COR-L47 (cell line): ENCODE measurements at places on chromosomes 1 and 21.

DNA sequence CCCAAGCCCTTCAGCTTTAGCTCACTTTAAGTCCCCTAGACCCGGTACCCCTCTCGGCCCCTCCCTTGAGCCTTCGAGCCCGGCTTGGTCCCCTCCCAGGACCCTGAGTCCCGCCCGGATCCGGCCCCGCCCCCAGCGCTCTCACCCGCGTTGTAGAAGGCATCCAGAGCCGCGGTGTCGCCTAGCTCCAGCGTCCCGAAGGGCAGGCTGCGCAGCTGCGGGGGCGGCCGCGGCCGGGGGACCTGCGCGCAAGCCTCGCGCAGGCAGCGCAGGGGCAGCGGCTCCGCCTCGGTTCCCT, 699 bp downstream of the MAP3K6 start:
- DNase-seq = peak; percentile 49

DNA sequence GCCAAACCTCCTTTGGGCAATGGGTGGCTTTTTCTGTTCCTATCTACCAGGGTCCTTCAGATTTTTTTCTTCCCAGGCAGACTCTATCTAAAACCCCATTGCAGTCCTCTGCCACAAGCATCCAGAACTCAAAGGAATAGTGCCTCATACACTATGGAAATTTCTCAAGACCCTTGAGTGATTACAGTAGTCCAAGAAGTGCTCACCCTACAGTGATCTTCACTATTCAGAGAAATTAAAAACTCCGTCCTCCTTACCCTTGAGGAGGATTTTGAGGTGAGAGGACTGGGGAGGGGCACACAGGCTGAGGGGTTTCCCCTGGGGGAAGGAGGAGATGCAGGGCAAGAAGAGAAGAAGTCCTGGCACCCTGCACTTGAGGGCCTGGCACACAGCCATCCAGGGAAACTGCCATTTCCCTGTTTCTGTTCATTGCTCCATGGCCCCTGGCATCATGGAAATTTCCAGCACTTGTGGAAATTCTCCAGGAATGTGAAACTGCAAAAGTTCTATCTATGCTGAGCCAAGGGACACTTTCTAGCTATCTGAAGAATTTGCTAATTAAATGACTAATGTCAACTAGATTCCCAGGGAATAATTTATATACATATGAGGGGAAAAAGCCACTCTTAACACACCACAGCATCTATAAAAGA, 102.5 kb upstream of the ATP1B1 start:
- no peak for DNase-seq

GRCh38 chr1:45643978-45644377, 20.1 kb upstream of the CCDC17 start:
- DNase-seq = no peak

DNA sequence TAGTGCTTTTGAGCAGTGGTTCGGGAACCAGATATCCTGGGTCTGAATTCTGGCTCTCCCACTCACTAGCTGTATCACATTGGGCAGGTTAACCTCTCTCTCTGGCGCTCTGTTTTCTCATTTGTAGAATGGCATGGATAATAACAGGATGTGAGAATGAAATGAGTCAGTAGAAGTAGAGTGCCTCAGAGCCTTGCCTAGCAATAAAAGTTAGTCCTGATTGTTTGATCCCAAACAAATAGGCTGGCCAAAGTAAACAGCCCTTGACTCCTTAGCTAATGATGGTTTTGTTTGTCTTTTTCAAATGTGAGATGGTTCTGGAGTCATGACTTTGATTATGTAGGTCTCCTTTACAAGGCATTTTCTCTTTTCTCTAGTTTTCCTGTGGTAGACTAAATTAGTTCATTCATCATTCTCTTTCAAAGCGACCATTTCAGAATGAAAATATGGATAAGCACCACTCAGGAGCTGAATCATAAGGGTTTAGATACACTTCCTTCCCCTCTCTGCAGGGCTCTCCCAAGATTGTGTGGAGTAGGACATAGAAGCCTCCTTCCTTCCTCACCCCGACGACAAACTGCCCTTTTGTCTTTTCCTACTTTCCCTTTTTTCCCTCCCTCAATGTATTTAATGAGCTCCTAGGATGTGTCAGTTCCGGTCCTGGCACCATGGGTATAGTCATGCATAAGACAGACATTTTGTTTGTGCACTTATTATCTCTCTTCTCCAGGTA, 23.1 kb downstream of the KIAA0040 start:
- no peak for DNase-seq

- no peak for DNase-seq
Measured at GRCh38 chr1:90474158-90474557, 242.9 kb downstream of the BARHL2 start.

GRCh38 chr1:16946646-16947045, 24.9 kb downstream of the CROCC start:
- no peak for DNase-seq

GRCh38 chr1:66296951-66297350, 237.0 kb upstream of the SGIP1 start:
- no peak for DNase-seq

DNA sequence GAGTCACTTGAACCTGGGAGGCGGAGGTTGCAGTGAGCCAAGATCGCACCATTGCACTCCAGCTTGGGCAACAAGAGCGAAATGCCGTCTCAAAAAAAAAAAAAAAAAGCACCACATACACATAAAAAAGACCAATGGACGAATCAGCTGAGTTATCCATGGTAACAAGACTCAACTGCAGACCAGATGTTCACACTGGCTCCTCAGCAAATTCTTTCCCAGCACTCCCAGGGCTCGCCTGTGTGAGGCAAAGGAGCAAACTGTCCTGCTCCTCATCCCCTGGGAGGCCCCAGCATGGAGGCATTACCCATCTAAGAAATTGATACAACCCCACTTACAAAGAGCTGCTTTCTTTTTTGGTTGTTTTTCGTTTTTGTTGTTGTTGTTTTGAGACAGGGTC, 3.1 kb downstream of the TMEM234 start:
- DNase-seq = no peak

- DNase-seq = no peak
Measured at GRCh38 chr1:21305155-21305899, 15.1 kb upstream of the ECE1 start.

GRCh38 chr1:203643213-203644045, 16.8 kb downstream of the ATP2B4 start:
- no peak for DNase-seq

- no peak for DNase-seq
Measured at GRCh38 chr1:193971595-193971994, 785.2 kb upstream of the B3GALT2 start.

GRCh38 chr1:234970401-234970730, 158.3 kb downstream of the TOMM20 start:
- DNase-seq = no peak

GRCh38 chr1:10679496-10680220, 116.8 kb downstream of the CASZ1 start:
- peak; percentile 77 for DNase-seq

DNA sequence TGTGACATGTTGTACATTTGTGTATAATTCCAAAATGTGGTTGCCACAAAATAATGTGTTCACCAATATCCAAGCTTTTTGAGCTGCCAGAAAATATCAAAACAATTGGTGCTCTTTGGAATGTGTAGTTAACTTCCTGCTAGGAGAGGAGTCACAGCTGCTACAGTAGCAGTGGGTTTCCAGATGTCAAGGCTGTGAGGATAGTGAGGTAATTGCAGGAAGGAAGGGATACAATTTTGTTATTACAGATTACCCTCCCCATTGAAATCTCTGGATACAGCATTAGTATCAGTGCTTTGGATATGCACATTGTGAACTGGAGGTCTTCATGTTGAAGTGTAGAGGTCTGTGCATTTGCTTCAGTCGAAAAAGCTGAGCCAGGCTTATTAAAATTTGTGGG, 253.2 kb downstream of the PTPRC start:
- peak; percentile 11 for DNase-seq

DNA sequence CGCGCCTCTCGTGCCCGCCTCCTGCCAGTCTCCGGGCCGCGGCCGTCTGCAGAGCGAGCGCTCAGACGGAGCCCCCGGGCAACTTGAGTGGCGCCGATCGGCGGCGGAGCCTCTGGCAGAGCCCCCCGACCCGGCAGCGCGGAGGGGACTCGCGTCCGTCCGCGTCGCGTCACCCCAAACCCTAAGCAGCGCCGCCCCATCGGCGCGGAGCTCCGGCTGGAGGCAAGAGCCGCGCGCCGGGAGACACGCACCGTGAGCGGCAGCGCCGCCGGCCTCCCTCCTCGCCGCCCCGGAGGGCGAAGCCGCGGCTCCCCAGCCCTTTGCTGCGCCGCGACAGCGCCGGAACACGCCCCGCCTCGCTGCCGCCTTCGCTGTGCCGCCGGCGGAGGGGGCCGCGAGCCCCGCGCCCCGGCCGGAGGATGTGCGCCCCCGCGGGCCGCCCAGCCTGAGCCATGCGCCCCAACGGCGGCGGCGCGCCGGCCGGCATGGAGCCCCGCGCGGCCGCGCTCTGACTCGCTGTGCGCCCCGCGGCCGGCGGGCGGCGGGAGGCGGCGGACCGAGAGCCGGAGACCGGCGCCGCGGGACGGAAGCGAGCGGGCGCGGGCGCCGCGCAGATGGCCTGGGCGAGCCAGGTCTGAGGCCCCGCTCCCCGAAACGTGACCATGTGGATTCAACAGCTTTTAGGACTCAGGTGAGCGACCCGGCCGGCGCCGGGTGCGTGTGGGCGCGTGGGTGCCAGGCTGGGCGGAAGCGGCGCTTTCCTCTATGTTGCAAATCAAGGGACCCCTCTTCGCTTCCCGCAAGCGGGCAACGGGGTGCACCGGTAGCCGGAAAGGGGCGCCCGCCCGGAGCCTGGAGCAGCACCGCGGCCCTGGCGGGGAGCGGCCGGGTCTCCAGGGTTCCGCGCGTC, 610 bp downstream of the AJAP1 start:
- no peak for DNase-seq

GRCh38 chr1:90200646-90201205, 205.8 kb downstream of the ZNF326 start:
- no peak for DNase-seq

GRCh38 chr1:233138788-233139585, 156.5 kb downstream of the PCNX2 start:
- DNase-seq = no peak

- DNase-seq = no peak
Measured at GRCh38 chr1:85816606-85817005, 108.4 kb upstream of the ZNHIT6 start.

DNA sequence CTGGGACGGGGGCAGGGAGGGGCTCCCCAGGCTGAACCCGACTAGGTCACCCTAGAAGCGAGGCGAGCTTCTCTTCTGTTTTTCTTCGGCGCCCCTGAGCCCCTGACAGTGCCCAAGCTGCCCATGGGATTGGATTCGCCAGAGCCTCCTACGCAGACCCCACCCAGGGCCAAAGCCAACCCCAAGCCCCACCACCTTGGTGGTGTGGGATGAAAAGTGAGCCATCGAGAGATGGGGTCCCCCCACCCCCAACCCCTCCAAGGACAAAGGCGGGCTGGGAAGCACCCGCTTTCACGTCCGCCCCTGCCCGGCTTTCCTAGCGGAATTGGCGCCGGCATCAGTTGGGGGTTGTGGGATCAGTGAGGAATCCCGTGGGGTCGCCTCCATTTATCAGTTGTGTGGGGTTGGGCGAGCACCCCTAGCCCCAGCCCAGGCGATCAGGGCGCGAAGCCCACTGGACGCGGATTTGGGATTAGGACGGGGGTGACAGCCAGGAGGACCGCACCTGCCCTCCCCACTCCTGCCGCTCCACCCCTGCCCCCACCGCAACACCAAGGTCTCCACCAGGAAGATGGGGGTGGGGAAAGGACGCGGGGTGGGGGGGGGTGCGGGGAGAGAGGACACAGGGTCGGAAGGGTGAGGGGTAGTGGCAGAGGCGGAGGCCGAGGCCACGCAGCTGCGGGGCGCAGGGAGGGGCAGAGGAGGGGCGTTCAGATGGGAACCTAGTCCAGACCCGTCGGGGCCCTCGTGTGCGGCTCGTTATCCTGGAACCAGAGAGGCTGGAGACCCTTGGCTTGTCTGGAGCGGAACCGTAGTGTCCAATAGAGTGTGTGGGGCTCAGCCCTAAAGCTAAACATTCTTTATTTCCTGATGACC, 4.4 kb downstream of the TSPEAR start:
- no peak for DNase-seq

DNA sequence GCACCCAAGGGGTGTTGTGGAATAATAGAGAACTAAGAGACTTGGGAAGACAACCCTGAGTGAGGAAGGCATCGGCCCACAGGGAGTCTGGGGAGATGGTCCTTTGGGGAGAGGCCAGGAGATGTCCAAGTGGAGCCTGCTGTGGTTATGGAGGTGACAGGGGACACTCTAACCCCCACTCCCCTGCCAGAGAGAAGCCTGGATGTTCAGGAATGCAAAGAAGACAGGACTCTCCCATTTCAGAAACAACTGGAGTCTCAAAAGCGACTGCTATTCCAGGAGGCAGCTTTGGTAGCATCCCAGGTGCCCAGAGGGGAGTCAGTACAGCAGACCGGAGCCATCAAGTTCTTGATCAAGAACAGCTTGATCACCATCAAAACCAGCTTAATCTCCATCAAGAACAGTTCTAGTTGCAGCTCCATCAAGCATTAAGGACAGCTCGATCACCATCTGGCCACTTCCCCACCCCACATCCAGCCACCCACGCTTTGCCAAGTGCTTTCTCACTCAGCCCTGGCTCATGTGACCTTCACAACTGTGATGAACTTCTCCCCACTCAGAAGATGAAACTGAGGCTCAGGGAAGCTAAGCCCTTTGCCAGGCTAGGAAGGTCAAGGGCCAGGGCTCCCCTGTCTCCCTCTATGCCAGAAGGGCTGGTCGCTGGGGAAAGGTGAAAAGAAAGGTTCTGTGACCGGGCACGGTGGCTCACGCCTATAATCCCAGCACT, 743 bp downstream of the CD52 start:
- DNase-seq = no peak

DNA sequence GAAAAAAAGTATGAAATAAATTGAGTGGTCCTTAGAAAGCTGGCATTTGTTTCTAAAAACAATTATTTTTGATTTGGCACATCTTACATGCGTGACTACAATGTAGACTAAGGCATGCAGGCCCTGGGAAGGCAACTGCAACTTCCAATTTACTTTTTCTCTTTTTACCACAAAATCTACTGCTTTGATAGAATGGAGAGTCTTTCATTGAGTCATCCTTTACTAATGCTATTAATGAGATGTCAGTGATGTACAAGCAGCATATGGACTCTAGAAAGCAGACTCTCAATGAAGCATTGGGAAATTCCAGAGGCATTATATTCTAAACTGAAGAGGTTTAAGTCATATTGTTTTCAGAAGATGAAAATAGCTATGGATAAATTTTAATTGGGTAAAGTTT, 29.6 kb upstream of the PRRX1 start:
- no peak for DNase-seq

GRCh38 chr1:239897458-239897857, 194.2 kb upstream of the FMN2 start:
- no peak for DNase-seq

GRCh38 chr1:177984136-177984525, 14.3 kb upstream of the SEC16B start:
- no peak for DNase-seq

GRCh38 chr1:59857679-59858354, 43.1 kb downstream of the HOOK1 start:
- no peak for DNase-seq
